ENCODE measurements at places on chromosomes 12 and 14.

DNA sequence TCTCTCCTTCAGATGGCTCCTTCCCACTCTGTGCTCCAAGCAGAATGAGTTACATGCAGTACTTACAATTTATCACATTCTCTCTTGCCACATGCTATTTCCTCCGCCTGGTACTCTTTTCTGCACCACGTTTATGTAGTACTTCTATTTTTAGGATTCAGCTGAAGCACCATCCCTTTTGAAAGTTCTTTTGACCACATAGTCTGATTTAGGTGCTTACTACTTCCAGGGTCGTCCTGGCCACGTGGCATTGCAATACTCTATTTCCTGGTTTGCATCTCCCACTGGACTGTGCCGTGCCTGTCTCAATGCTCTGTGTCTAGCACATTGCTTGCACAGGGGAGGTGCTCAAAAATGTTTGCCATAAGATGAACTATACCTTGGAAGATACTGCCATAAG, 16.3 kb upstream of the TBC1D30 start:
- no peak for DNase-seq

DNA sequence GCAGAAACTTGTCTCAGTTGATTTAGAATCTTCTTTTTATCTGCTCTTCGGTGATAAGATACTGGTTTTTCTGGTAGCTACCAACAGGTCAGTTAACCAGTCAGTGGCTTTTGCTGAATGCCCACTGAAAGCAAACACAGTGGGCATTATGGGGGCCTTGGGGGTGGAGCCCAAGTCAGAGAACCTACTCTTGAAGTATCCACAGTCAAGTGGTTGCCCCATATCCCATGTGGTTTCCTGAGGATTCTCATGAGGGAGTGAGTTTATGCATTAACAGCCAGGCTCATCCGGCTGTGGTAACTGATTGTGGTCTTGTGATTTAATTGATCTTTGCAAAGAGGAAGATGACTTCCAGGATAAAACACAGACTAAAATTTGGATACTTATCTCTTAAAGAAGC, 83.7 kb downstream of the ST8SIA1 start:
- no peak for DNase-seq

GRCh38 chr12:104591257-104591885, 134.6 kb downstream of the CHST11 start:
- DNase-seq: no peak

GRCh38 chr12:79085106-79085682, 220.6 kb downstream of the SYT1 start:
- no peak for DNase-seq

DNA sequence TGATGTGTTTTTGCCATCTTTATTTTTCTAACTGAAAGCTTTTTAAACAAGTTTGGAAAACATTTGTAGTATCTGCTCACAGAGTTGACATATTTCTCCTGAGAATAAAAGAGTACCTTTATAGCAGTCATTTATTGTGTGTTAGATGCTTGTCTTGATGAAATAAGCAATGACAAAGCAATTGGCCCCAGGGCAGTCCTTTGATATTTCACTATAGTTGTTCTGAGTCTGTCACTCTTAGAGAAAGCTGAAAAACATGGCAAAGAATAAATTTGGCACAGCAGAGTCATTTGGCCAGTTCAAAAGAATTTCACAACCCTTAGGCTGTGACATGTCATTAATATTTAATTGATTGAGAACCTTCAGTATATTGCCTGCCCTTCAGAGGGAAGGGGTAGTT, 166.2 kb downstream of the PTPRO start:
- DNase-seq: no peak

- DNase-seq: no peak
Measured at GRCh38 chr12:130706885-130707570, 9.1 kb downstream of the RIMBP2 start.

- no peak for DNase-seq
Measured at GRCh38 chr14:32190673-32191072, 11.2 kb upstream of the RNU6-7 start.

DNA sequence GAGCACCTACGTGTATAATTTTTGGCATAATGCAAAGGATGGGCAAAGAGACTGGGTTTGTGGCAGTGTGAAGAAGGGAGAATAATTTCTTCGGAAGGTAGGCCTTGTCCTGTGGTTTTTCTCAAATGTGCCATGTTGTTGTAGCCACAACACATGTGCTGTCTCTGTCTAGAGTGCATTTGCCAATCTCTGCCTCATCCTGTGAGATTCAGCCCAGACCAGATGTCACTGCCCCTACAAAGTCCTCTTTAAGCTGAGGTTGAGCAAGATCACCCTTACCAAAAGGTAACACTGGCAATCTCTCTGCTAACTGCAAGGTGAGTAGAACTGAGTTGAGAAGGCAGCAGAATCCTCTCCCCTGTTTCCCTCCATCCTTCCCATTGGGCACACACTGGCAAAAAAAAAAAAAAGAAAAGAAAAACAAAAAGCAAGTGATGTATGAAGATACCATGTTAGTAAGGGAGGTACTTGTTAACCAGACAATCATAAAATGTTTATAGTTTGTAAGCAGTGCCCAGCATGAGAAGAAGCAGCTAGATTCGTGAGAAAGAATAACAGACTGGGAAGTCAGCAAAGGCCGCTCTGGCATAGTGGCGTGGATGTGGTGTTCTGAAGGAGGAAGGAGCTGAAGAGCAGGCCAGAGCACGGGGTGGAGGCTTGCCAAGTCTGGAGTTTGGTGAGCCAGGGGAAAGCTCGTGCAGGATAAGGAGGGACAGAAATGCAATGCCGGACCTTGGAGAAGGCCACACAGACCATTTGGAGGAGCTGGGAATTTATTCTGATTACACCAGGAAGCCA, 18.9 kb downstream of the DYRK2 start:
- no peak for DNase-seq

GRCh38 chr12:123808167-123808566, 46.1 kb downstream of the DNAH10 start:
- no peak for DNase-seq

DNA sequence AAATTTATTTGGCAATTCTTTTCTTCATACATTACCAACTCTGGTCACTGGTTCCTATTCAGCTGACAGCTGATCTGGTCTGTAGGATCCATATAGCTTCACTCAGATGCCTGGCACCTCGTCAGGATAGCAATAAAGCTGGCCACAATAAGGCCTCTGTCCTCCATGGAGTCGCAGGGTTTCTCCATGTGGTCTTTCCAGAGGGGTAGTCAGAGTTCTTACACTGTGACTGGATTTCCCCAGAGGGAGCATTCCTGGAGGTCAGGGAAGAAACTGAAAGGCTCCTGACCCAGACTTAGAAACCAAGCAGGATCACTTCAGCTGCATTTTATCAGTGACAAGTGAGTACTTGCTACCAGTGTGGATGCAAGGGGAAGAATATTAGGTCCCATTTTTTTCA, 34.9 kb upstream of the SIX1 start:
- DNase-seq: no peak

- DNase-seq: no peak
Measured at GRCh38 chr14:24339284-24340151, at the start of gene RIPK3. RIPK3 (minus strand) TSS chr14:24339991; CDS start chr14:24339826, 165 bp downstream.

GRCh38 chr12:47282206-47282605, 202.4 kb upstream of the AMIGO2 start:
- no peak for DNase-seq

GRCh38 chr12:76018111-76018510, 13.5 kb downstream of the PHLDA1 start:
- no peak for DNase-seq

- no peak for DNase-seq
Measured at GRCh38 chr12:12086973-12087692, 16.4 kb downstream of the BCL2L14 start.

DNA sequence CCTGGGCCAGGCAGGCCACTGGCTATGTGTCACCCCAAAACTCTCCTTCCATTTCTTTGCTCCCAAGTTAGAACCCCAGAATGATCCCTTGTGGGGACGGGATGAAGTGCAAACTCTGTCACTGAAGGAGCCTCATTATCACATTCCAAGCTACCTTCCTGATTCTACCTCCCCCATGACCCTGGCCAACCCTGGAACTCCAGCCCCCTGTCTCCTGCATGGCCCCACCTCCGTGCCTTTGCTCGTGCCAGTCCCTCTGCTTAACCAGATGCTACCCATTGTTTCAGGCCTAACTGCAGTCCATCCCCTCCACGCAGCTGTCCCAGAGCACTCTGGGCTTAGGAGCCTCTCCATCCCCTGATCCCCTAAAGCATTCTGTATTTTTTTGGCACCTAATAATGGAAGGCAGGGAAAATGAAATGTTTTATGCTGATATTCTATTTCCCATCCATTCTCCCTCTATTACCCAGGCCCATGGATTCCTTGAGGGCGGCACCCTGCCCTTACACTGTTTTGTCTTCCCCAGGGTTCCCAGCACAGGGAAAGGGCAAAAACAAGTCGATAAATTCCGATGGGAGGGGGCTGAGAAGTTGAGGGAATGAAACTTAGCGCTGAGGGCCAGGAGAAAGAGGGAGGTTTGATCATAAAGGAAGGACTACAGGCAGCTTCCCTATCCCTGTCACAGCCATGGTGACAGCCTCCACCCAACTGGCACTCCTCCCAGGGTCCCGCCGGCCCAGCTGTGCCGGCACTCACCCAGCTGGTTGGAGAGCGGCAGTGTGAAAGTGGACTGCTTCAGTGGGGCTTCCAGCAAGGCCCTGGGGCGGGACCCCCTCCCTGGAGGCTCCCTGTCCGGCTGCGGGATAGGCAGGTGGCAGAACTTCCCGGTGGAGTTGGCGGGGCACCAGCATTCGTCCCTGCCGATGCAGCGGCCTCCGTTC, 58.1 kb downstream of the ISCA2 start:
- no peak for DNase-seq

GRCh38 chr12:68572661-68573060, 38.0 kb upstream of the RAP1B start:
- DNase-seq: no peak

DNA sequence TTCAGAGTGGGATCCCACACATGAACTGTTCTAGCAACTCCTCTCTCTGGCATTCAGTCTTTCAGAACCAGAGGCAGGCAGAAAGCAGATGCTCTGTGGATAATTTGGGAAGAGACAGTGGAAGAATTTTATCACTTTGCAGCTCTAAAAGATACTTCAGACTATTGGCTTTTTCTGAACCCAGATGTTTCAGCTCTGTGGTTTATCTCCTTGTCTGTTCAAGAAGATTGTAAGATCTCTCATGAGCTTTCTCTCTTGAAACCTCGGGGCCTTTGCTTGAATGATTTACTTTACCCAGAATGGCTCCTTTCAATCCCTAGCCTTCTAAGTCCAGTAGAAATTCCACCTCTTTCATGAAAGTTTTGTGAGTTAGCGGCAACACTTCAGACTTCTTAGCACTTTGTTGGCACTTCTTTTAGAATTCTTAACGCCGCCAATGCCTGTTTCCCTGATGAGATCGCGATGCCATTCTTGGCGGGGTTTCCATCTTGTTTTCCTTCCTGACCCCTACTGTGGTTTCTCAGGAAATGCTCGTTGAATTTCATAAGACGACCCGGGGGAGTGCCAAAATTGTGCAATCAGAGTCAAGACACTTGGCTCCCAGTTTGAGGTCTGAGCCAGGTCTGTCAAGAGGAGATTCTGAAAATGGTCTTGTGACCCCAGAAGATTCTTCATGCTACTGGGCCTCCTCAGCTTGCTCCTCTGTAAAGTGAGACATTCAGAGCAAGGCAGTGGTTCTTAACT, 107.0 kb upstream of the PRICKLE1 start:
- no peak for DNase-seq

DNA sequence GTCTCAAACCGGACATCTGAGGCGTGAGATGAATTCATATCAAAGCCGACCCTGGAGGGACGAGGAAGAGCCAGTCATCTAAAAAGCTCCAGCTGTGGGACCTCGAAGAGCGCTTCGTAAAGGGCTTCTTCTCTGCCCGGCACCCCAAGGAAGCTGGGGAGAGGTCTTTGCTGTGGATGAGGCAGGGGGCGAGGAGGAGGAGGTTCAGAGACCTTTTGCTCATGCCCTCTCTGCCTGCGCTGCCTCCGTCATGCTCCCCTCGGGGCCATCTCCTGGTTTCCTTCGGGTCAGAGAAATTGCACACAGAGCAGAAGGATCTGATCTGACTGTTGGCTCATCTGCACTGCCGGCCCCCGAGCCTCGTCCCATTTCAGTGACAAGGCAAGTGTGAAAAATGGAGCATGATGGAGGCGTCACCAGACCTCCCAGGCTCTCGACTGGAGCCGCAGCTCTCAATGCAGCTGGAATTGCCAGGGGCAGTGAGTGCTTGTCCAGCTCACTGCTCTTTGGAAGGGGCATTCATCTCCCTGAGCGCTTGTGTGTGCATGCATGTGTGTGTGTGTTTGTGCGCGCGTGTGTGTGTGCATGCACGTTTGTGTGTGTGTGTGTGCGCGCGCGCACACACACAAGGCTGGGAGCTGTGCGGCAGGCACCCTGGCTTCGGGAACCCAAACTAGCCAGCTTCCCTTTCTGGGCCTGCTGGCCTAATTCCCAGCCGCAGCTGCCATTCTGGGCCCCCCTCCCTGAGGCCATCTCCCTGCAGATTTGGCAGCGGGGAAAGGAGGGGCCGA, 9.2 kb downstream of the CABP1 start:
- no peak for DNase-seq

DNA sequence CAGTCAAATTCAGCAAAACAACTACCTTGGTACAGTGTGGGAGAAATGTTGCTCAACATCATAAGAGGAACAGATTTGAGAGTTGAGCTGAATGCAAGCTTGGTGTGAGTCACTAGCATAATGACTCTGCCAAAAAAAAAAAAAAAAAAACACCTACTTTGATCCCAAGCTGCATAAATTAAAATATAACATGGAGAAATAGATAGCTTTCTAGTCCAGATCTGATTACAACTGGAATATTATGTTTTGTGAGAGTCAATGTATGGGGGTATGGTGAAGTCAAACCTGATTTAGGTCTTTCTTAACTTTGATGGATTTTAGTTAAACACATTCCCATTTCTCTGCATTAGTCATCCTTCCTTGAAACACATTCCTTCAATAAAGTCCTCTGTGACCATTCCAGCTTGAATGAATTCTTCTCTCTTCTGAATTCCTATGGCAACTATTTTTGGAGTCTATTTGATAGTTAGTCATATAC, 188.1 kb downstream of the SLC5A8 start:
- DNase-seq: no peak

GRCh38 chr12:14723763-14724162, 27.4 kb upstream of the GUCY2C start:
- DNase-seq: no peak

DNA sequence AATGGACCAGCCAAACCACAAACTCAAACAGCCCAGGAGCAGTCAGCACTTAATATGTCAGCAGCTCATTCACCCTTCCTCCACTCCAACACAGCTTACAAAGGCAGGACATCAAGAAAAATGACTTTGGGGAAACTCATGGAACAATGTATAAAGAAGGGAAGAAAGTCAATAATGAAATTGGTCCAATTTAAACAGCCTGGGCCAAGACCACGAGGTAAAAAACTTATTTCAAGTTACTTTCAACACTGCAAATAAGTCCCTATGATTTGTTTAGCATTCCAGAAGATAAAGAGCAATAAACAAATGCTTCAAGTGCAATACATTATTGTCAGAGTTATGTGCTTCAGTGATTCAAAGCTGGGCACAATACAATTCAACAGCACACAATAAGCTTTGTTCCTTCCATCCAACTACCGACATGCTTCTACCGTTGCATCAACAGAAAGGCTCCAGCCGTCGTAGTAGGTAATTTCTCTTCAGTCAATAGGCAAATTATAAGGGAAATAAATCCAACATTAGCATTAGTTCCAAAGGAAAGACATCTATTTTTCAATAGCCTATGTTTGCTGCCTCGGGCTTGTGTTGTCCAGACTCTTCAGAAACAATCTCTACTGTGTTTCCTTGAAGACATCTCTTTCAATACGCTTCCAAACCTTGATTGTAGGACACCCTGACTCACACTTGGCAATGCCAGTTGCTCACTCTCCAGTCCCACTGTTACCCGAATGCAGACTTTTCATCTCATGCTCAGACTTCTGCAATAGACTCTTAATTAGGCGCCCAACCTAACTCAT, 225.7 kb downstream of the NUAK1 start:
- DNase-seq: no peak

Measured in activated naive CD4-positive, alpha-beta T cell (primary cell).